ENCODE measurements at places on chromosomes 6 and 20.

DNA sequence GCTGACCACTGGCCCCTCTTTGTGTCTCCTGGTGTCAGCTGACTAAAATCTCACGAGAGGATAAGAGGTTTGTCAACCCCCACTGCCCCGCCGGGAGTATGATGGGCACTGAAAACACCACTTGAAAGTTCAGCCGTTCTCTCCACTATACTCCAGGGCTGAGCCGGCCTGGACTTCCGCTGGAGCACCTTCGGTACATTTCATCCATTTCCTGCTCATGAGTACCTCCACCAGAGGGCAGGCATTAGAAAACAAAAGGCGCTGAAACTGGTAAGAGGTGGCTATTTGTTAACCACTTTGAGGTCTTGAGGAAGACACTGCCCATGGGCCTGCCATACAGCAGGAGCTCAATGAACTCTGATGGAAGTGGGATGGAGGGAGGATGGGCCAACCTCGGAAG is 17.9 kb upstream of the ANKRD60 start:
- no peak for DNase-seq

DNA sequence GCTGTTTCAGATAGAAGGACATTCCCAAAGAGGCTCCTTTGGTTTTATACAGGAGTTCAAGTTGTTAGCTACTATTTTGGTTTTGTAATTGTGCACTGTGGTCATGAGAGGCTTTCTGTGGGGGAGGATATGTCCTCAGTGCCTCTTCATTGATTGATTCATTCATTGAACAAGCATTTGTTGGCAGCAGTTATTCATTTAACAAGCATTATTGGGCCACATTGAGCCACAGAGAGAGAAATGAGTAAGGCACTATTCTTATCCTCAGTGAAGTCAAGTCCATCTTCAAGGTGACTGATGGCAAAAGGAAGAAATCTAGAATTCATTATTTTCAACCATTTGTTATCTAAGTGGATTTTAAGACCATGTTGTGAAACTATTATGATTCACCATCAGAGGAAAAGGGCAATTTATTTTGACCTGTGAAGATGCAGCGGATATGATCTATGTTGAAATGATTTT is 697.2 kb upstream of the CITED2 start:
- DNase-seq: no peak

DNA sequence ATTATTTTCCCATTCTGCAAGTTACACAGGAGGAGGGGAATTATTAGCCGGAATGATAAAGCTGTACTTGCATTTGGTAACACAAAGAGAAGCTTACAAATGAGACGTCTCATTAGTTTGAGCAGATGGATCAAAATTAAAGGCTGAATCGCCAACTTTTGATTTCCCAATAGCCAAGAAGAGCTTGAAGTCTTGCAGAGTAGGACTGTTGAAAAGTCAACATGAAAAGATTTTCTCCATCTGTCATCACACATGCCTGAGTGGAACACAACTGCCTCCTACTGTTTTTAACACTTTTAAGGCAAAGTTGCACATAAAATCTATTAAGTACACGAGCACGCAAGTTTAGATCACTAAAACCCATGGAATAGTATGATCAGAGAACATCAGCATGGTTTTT is 176.2 kb downstream of the ASCC3 start:
- no peak for DNase-seq

- DNase-seq: no peak
Observed at GRCh38 chr6:38687043-38687353, 15.9 kb downstream of the GLO1 start.

DNA sequence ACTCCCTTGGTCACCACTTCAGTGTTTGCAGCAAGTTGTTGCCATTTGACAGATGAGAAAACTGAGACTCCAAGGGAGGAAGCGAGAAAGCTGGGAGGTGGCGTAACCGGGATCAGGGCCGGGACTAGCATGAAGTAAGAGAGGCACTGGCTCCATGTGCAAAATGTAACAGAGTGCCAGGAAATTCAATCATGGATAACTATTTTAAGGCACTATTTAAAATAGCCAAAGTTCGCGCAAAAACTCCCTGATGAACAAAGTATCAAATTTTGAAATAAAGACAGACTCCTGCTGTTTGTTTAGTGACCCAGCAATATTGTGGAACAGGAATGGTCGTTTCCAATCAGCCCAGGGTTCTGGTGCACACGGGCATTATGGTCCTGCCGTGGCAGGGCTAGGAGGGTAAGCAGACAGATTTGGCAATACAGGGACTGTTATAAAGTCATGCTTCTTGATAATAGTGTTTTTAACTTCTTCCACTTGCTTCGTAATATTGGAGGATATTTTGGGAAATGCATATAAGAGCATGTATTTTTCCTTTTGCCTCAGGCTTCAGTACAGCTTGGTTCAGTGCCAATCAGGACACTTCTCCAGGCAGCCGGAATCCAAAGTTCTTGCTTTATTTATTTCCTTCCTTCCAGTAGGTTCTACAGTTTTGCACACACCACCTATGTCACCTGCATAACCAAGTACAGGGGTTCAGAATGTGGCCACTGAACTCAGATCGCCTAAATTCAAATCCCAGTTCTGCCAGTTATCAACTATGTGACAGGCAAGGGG is 141.6 kb downstream of the EYA2 start:
- DNase-seq: no peak

DNA sequence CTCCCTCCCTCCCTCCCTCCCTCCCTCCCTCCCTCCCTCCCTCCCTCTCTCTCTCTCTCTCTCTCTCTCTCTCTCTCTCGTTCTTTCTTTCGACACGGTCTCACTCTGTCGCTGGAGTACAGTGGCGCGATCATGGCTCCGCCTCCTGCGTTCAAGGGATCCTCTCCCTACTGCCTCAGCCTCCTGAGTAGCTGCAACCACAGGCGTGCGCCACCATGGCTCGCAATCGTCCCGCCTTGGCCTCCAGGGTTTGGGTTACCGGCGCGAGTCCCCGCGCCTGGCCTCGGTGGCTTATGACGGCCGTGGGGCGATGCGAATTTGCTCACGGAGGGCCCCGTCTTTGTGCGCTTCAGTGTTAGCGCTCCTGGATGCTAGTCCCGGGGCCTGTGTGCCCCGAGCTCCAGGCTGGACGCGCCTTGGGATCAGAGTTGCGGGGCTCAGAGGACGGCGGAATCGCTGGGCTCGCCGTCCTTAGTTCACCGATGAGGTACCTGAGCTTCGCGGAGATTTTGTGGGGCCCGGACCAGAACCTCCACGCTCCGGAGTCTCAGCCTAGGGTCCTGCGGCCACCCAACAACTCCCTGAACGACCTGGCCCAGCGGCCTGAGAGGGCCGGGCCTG is 45.2 kb downstream of the MCUR1 start:
- no peak for DNase-seq

GRCh38 chr6:146850981-146851380 is 252.2 kb downstream of the ADGB start:
- no peak for DNase-seq

GRCh38 chr6:95978230-95978629 is 37.5 kb upstream of the FUT9 start:
- no peak for DNase-seq

Data from activated T-helper 1 cell treated with anti-CD3 and anti-CD28 coated beads, Interleukin-12 subunit alpha, Interleukin-12 subunit beta, Interleukin-2, Interleukin-4 antibody, amounts not matched to agents 30 ng/mL and 10 ng/mL and 1 ng/mL, durations not matched to agents 14 hours and 24 hours and 36 hours (primary cell).